ENCODE measurements at places on chromosomes 5 and 9.

DNA sequence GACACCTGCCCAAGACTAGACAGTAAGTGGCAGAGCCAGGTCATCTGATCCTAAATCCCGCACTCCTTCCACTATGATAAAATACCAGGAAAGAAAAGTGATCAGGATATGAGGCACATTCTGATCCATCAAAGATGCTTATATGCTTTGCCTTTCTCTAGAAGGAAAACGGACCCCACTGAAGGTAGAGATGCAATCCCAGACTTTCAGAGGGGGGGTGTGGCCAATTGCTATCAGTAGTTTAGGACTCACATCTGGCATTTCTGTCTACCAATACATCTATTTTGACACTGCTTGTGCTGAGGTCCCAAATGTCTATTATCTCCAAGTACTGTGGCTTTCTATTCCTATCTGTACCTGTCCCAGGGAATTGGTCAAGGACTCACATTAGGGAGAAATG is 1.7 kb downstream of the TRIM52 start:
- no peak for DNase-seq

DNA sequence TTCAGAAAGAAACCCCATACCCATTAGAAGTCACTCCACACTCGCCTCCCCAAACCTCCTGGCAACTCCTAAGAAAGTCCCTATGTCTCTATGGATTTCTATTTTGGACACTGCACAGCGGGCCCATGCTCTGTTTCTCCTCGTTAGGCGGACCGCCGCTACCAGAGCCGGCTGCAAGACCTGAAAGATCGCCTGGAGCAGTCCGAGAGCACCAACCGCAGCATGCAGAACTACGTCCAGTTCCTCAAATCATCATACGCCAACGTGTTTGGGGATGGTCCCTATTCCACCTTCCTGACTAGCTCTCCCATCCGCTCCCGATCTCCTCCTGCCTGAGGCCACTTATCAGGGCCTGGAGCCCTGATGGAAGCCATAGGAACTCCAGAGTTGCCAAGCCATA is 4.6 kb upstream of the GLE1 start:
- DNase-seq, result no peak

- no peak for DNase-seq
Observed at GRCh38 chr9:121133104-121133816, 58.5 kb downstream of the CNTRL start.

GRCh38 chr5:32076699-32077695 is 97.1 kb downstream of the GOLPH3 start:
- peak; percentile 71 for DNase-seq

GRCh38 chr9:129981180-129981907 is 61.6 kb downstream of the FNBP1 start:
- peak; percentile 86 for DNase-seq

GRCh38 chr9:86902991-86903733 is 44.1 kb downstream of the GAS1 start:
- no peak for DNase-seq

- no peak for DNase-seq
Observed at GRCh38 chr5:6256901-6257300, 121.4 kb downstream of the MED10 start.

DNA sequence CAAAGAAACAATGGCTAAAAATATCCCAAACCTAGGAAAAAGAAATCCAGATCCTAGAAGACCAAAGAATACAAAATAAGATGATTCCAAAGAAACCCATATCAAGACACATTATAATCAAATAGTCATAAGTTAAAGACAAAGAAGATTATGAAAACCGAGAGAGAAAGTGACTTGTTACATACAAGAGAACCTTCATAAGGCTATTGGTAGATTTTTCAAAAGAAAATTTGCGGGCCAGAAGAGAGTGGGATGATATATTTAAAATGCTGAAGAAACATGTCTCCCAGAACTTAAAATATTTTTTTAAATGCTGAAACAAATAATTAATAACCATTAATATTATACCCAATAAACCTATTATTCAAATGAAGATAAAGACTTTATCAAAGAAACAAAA is 687.3 kb downstream of the TLE4 start:
- DNase-seq, result no peak

GRCh38 chr9:112869917-112870316 is 20.8 kb downstream of the SLC46A2 start:
- no peak for DNase-seq

DNA sequence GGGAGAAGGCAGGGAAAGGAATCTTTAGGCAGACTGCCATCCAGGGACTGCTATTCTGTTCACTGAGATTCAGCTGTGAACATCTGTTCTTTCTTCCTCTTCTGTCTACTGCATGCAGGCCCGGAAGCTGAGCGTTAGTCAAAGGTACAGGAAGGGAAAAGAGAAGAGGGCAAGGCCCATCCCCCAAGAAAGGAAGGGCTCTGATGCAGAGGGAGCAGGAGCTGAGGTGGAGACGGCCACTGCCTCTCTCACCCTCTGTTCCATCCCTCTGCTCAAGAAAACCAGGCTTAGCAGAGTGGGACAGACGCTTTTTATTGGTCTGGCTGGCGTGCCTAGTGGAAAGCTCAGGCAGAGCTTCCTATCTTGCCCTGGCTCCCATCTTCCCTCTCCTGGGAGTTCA is 57.6 kb downstream of the PFDN1 start:
- no peak for DNase-seq

Measured in cardiac fibroblast (primary cell).